ENCODE measurements at places on chromosomes 3 and 15. TPM values are rescaled to one million over a fixed set of nuclear protein-coding genes. Genes with fewer than 3 reads are reported as not detected.

PARP15 gene
- 3.2 TPM for total RNA-seq

SLC51B gene
- total RNA-seq, result not detected

PLCD1 gene
- 23.2 TPM for total RNA-seq

SLC15A2 gene
- total RNA-seq, result 0.29 TPM

NISCH gene
- total RNA-seq, result 83.2 TPM

SH2D7 gene
- not detected for total RNA-seq

DNA sequence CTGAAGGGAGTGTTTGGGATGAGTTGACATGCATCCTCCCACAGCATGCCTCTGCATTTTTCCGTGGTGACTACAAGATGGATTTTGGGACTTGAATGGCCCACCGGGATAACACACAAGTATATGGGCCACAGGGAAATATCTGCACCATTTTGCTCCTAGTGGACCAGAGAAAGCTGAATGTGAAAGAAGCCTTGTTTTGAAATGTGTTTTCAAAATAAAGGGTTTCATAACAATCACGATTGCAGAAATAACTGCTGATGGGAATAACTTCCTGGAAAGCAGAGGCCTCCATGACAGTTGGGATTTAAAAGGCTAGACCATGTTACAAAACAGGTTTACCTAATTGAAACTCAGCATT, 77.5 kb upstream of the PRR23C start:
- no peaks in the 10 kb centered on the region for H3K27me3 ChIP-seq
- peaks cover 42% of the 10 kb centered on the region for H3K4me1 ChIP-seq
- peak overlapping the region; percentile 61 for H3K27ac ChIP-seq
- H3K36me3 ChIP-seq, result no peaks in the 10 kb centered on the region

- H3K4me1 ChIP-seq, result no peaks in the 10 kb centered on the region
- H3K27me3 ChIP-seq, result peaks cover 35% of the 10 kb centered on the region
- H3K27ac ChIP-seq, result no peak overlapping the region
- H3K4me3 ChIP-seq, result no peak overlapping the region
- H3K36me3 ChIP-seq, result no peaks in the 10 kb centered on the region
Measured at GRCh38 chr15:99099661-99100060, 5.2 kb upstream of the SYNM start.

DNA sequence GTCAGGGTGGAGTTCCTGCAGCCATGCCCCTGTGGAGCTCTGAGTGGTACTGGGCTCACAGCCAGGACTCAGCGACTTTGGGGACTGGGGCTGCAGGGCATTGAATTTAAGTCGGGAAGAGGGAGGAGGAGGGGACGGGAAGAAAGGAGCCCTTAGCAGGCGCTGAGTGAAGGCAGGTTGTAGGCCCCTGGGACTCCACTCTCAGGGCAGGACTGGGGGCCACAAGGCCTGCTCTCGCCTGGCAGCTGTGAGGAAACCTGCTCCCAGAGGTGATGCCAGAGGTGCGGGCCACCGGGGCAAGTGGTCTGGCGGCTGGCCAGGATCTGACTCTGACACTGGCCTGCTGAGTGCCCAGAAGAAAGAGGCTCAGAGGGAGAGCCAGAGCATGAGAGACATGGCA, 73.5 kb downstream of the EPHB3 start:
- H3K27ac ChIP-seq, result no peak overlapping the region
- peak; percentile 64 for DNase-seq

DNA sequence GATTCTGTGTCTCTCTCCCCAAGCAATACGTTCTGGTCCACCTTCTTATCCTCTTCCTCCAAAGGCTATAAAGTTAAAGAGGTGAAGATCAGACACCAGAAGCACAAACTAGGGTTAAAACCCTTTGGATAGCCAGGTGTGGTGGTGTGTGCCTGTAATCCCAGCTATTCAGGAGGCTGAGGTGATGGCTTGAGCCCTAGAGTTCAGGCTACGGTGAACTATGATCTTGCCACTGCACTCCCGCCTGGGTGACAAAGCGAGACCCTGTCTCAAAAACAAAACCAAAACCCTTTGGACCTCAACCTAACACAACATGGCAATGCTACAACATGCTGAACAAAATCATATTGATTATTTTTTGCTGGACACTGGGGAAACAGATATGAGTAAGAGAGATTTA, 43.2 kb downstream of the MSL2 start:
- H3K4me3 ChIP-seq, result no peak overlapping the region
- H3K36me3 ChIP-seq, result peaks cover 24% of the 10 kb centered on the region
- no peak overlapping the region for H3K27ac ChIP-seq
- peaks cover 10% of the 10 kb centered on the region for H3K4me1 ChIP-seq
- no peak for DNase-seq

GRCh38 chr15:27360316-27360715, 389.3 kb downstream of the GABRG3 start:
- H3K4me3 ChIP-seq, result no peak overlapping the region
- H3K27ac ChIP-seq, result no peak overlapping the region
- H3K4me1 ChIP-seq, result no peaks in the 10 kb centered on the region
- no peaks in the 10 kb centered on the region for H3K36me3 ChIP-seq
- no peak for DNase-seq

DNA sequence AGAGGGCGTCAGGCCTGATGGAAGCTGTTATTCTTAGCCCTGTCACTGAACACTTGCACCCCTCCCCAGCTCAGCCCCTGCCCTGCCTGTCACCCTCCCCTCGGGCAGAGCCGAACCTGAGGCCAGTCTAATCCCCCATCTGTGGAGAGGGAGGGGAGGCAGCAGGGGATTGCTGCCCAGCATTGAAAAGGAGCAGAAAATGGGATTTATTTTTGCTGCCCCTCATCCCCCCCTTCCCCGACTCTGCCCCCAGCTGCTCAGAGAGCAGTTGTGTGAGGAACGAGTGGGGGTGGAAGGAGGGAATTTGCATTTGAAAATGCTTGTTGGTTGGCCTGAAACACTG, 71.6 kb downstream of the EPHB3 start:
- no peak overlapping the region for H3K4me3 ChIP-seq
- DNase-seq, result no peak
- no peak overlapping the region for H3K27ac ChIP-seq
- H3K27me3 ChIP-seq, result peaks cover 23% of the 10 kb centered on the region
- no peaks in the 10 kb centered on the region for H3K36me3 ChIP-seq
- H3K4me1 ChIP-seq, result peaks cover 11% of the 10 kb centered on the region

GRCh38 chr3:118740722-118741290, 293.8 kb downstream of the IGSF11 start:
- H3K36me3 ChIP-seq, result no peaks in the 10 kb centered on the region
- H3K4me1 ChIP-seq, result no peaks in the 10 kb centered on the region
- DNase-seq, result no peak
- no peak overlapping the region for H3K4me3 ChIP-seq
- no peaks in the 10 kb centered on the region for H3K27me3 ChIP-seq

DNA sequence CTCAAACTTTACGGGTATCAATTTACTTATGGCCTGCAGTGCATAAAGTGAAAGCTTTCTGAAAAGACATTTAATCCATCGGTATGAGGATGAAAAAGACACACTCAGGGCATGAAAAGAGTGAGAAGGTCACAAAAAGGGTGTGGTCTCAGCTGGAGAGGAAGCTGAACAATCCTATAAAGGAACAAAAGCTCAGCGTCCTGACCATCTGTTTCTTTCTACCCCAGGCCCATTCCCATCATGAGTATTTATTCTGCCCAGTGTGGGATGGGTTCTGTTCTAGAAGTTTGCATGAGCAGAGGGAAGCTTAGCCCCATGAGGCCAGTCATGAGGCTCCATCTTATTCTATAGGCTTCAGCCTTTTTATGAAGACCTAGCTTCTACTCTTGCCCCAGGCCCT, 144.6 kb downstream of the LPP start:
- no peak for DNase-seq
- no peak overlapping the region for H3K27ac ChIP-seq
- H3K27me3 ChIP-seq, result no peaks in the 10 kb centered on the region

DNA sequence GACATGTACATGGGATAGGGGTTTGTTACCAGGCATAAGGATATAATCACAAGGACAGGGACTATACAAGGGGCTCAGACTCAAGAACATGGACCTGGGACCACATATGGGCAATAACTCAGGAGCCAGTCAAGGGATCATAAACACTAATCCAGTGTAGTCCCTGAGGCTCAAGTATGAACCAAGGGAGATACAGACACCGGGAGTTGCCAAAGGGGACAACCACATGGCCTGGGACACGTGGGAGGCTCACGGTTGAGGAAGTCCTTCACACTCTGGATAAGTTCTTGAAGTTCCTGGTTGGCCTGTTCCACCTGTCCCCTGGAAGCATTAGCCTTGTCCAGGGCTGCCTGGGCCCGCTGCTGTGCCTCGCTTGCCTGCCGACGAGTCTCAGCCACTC, 1.8 kb upstream of the USP19 start:
- no peaks in the 10 kb centered on the region for H3K27me3 ChIP-seq
- peak; percentile 79 for DNase-seq
- no peak overlapping the region for H3K4me3 ChIP-seq
- no peak overlapping the region for H3K27ac ChIP-seq

- no peak overlapping the region for H3K4me3 ChIP-seq
- H3K36me3 ChIP-seq, result no peaks in the 10 kb centered on the region
- H3K27me3 ChIP-seq, result peaks cover 2% of the 10 kb centered on the region
- H3K27ac ChIP-seq, result no peak overlapping the region
- no peaks in the 10 kb centered on the region for H3K4me1 ChIP-seq
Measured at GRCh38 chr15:45729141-45729540, 94.3 kb downstream of the SQOR start.

- no peak overlapping the region for H3K4me3 ChIP-seq
- no peak for DNase-seq
- H3K27me3 ChIP-seq, result no peaks in the 10 kb centered on the region
- H3K36me3 ChIP-seq, result no peaks in the 10 kb centered on the region
- H3K27ac ChIP-seq, result no peak overlapping the region
Measured at GRCh38 chr3:136385457-136385856, 135.3 kb downstream of the PCCB start.

Data from osteoblast (primary cell).